IMR-90 (cell line): ENCODE measurements at places on chromosomes 4 and X. TPM values are rescaled to one million over a fixed set of nuclear protein-coding genes. Genes with fewer than 3 reads are reported as not detected.

- no peak overlapping the region for H3K4me3 ChIP-seq
- no peaks in the 10 kb centered on the region for H3K4me1 ChIP-seq
- H3K27ac ChIP-seq: no peak overlapping the region
- no peaks in the 10 kb centered on the region for H3K36me3 ChIP-seq
These were observed 37.8 kb downstream of the SPOCK3 start for GRCh38 chr4:167196344-167197012.

DNA sequence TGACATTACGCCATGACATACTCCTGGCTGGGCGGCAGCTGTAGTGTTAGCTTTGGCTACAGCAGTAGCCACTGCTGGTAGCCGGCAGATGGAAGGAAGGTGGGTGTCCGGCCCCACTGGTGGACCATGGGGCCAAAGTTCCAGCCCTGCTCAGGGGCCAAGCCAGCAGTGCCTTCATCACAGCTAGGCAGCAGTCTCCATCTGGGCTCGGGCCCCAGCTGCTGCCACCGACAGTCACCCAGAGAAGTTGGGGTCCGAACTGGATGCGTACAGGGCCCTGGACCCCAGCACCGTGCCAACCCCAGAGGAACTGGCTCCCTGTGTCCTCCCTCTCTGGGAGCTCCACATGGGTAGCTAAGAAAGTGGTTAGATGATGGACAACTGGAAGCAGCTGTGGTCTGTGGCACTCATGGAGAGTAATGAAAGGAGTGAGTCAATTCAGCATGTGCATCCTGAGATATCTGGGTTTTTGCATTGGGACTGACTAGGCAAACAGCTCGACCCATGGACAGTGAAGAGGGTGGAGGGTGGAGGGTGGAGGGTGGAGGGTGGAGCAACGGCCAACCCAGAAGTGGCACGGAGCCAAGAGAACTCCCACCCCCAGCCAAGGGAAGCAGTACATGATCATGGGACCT lies 366.6 kb upstream of the GRIA3 start:
- no peak overlapping the region for H3K27ac ChIP-seq
- H3K4me3 ChIP-seq: no peak overlapping the region
- no peaks in the 10 kb centered on the region for H3K27me3 ChIP-seq
- no peaks in the 10 kb centered on the region for H3K4me1 ChIP-seq
- DNase-seq: no peak

DNA sequence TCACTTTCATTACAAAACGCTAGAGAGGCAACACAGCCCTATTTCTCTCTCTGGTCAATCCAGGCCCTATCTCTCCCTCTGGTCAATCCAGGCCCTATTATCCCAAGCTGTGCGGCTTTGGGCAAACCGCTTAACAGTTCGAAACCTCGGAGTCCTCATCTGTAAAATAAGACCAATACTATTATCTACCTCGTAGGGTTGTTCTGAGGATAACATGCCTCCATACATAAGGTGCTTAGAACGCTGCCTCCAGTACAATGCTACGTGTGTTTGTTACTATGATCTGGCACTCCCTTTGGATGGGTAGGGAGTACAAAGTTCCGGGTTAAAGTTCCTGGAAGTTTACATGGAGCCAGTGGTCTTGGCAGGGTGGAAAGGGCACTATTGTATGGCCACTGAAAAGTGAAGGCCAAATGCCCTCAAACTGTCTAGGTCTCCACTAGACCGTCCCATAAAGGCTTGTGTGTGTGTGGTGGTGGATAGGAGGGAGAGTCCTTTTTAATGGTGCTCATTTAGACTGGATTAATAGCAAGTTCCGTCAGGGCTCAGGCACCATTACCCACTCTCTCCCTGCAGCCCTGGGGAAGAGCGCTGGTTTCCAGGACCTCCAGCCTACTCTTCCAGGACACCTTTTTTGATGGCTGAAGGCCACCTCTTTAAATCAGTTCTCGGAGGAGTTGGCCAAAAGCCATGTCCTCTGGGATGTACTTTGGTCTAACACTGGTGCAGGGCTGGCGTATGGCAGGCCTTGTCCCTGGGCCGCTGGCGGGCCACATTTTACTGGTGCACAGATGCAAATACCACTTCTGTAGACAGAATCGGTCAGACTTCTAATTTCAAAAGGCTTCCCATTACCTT lies 75.6 kb upstream of the BCOR start:
- H3K36me3 ChIP-seq: no peaks in the 10 kb centered on the region
- DNase-seq: no peak
- H3K27me3 ChIP-seq: peaks cover 7% of the 10 kb centered on the region; the same call in 1 of the 2 replicates
- no peak overlapping the region for H3K4me3 ChIP-seq
- no peak overlapping the region for H3K27ac ChIP-seq

GRCh38 chr4:137206781-137207180 lies 325.5 kb downstream of the PCDH18 start:
- no peaks in the 10 kb centered on the region for H3K27me3 ChIP-seq
- no peak for DNase-seq
- no peaks in the 10 kb centered on the region for H3K36me3 ChIP-seq
- H3K4me3 ChIP-seq: no peak overlapping the region

DNA sequence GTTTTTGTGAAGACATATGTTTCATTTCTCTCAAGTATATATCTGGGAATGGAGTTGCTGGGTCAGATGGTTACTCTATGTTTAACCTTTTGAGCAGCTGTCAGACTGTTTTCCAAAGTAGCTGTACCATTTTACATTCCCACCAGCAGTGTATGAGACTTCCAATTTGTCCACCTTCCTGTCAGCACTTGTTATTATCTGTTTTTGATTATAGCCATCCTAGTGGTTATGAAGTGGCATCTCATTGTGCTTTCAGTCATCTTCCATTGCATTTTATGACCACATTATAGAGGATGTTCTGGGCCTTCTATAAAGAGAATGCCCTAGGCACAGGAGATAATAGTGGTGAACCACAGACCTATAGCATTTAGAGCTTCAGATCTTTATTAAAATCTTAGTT lies 39.2 kb downstream of the CLCN4 start:
- no peak overlapping the region for H3K4me3 ChIP-seq
- no peaks in the 10 kb centered on the region for H3K36me3 ChIP-seq
- H3K27ac ChIP-seq: no peak overlapping the region
- no peak for DNase-seq

- no peaks in the 10 kb centered on the region; the same call in 1 of the 2 replicates for H3K36me3 ChIP-seq
- no peaks in the 10 kb centered on the region for H3K27me3 ChIP-seq
- peak; percentile 73 for DNase-seq
- peak overlapping the region; percentile 87 for H3K27ac ChIP-seq
- H3K4me3 ChIP-seq: no peak overlapping the region
- H3K4me1 ChIP-seq: peaks cover 6% of the 10 kb centered on the region
These were observed 23.3 kb downstream of the MECP2 start for GRCh38 chrX:154074199-154074598.

DNA sequence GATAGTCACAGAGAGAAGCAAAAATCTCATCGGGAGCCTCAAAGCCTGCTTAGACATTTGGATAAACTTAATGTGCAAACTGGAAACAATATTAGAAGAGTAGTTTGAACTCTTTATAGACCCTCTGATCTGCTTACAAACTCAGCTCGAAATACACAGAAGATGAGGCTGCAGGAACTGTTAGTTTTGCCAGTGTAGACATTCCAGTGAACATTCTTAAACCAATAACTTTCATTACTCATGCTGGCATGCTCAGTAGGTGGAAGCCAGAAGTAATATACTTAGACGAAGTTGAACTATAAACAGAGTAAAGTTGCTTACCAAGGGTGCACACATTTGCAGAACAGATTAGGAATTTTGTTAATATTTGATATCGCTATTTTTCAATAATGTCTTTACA lies 303.5 kb downstream of the ANKRD50 start:
- H3K27ac ChIP-seq: no peak overlapping the region
- no peaks in the 10 kb centered on the region for H3K36me3 ChIP-seq
- H3K4me3 ChIP-seq: no peak overlapping the region
- H3K4me1 ChIP-seq: no peaks in the 10 kb centered on the region
- DNase-seq: peak; percentile 39

The SSX2 gene
- not detected in 2 replicates for total RNA-seq
